ENCODE measurements at places on chromosomes 11 and 22.

GRCh38 chr22:18966748-18967147 is 30.7 kb upstream of the PRODH start:
- no peak for DNase-seq

- no peak for DNase-seq
Observed at GRCh38 chr11:128783513-128783912, 83.6 kb downstream of the KCNJ1 start.

DNA sequence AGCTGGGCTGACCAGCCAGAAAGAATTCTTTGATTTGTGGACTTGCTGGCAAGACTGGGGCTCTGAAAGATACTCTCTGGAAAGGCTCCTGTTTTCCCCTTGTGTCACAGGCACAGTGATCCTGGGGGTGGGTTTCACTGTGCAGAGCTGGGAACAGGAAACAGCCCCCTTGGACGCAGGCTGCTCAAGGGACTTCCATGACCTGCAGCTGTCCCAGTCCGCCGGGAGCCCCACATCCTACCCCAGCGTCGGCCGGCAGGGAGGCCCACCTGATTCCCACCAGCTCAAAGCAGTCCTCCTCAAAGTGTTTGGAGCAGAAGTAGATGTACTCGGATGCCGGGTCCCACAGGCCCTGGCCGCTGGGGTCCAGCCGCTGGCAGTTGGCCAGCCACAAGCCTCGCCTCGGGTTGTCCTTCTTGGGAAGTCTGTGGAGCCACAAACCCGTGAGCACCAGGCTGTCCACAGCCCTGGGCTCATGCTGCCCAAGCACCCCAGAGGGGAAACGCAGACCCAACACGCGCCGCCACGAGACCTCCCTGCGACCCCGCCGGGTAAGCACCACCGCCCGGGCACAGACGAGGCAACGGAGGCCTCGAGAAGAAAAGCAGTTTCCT is 824 bp downstream of the THAP7 start:
- DNase-seq, result no peak

- DNase-seq, result no peak
Observed at GRCh38 chr22:25509374-25509791, 55.1 kb upstream of the GRK3 start.

DNA sequence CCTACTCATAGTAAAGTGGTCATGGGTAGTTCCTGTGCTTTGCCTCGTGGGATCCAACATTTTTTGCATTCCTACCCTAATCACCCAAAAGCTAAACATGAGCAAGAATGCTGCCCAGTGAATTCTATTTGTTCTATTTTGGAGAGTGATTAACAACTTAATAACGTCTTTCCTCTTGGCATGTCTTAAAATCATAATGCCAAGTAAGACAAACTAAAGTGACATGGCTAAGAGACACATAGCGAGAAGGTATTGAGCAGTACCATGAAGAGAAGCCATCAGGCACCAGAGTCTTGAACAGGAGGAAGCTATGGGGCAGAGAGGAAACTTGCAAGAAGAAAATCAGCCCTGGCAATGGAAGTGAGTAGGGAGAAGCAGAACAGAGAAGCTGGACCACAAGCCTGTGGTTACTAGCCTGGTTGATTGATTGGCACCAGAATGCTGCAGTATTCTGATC is 32.0 kb downstream of the EXPH5 start:
- no peak for DNase-seq

DNA sequence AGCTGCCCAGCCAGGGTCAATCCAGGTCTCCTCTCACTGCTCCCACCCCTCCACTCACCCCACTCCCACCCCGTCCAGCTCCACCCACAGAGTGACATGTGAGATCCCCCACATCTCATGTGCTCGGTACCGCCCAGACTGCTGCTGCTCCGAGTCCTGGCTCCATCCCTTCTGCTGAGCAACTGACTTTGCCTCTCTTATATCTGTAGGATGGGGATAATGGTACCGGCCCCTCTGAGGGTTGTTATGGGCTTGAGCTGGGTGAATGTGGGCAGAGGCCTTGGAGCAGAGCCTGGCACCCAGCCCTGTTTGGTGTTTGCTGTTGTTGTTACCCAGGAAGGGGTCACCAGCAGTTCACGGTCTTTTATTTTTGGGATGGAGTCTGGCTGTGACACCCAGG is 77.0 kb downstream of the ST3GAL4 start:
- DNase-seq, result no peak

DNA sequence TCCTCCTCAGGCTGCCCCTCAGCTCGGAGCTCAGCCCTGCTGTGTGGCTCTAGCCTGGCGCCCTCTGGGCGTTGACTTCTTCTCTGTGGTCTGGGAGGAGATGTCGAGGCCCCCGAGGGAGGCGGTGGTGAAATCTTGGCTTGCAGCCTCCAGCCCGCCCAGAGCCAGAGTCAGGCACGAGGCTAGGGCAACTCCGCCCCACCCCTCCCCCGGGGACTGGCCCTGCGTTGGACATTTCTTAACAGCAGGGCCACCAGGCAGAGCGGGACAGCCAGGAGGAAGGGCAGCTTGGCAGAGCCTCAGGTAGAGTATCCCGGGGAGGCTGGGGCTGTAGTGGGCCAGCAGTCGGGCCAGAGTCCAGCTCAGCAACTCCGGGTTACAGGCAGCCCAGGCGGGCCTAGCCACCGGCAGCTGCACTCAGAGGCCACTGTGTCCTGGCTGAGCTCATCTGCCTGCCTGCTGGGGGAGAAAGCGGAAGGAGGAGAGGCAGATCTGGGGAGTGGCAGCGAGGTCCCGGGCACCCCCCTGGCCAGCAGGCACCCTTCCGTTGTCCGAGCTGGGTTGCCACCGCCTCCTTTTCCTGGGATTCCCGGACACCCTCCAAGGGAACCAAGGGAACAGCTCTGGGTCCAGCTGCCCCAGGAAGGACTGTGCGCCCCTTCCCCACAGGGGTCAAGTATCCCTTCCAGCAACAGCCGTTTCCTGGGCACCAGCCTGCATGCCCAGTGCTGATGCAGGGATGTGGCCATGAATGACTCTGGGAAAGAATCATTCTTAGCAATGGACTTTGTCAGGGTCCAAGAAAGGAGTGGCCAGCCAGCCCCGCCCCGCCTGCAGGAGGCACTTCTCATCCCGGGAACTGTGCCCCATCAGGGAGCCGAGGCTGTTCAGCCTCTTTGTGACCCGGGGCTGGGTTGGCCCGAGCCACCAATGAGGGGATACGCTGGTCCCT is at the start of gene ALDH3B1:
Gene ALDH3B1, plus strand, starts transcription at position 238 of the 952 bp plus-strand sequence. CDS start 4,971 bp downstream, outside the sequence.
- no peak for DNase-seq

- DNase-seq, result no peak
Observed at GRCh38 chr11:112541140-112542046, 280.7 kb upstream of the PLET1 start.

GRCh38 chr11:96335388-96335787 is 7.6 kb downstream of the MAML2 start:
- DNase-seq, result no peak

DNA sequence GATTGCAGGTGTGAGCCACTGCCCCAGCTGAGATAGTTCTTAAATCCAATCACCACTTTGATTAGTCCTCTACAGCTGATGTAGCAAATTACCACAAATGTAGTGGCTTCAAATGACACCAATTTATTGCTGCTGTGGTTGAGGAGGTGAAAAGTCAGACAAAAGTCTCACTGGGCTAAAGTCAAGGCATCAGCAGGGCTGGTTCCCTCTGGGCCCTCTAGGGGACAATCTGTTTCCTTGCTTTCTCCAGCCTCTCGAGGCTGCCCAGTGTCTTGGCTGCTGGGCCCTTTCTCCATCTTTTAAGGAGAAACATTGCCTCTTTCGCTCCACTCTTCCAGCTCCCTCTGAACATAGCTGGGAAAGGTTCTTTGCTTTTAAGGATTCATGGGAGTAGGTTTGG is 50.5 kb upstream of the SHANK2 start:
- no peak for DNase-seq

GRCh38 chr11:115974703-115975102 is 470.5 kb upstream of the CADM1 start:
- DNase-seq, result no peak

- no peak for DNase-seq
Observed at GRCh38 chr11:12298610-12299009, 78.8 kb upstream of the PARVA start.

Measured in activated naive CD4-positive, alpha-beta T cell treated with Interleukin-2 at 50 U/mL for 16 hours (primary cell).